CD4-positive, alpha-beta T cell treated with Interleukin-6 for 4 hours (primary cell): ENCODE measurements at places on chromosomes 7 and 10.
A peak's percentile ranks its signal among the peaks of the same experiment; 100 is the strongest.

GRCh38 chr7:105648561-105649401 lies 67.5 kb upstream of the EFCAB10 start:
- no peak for DNase-seq

DNA sequence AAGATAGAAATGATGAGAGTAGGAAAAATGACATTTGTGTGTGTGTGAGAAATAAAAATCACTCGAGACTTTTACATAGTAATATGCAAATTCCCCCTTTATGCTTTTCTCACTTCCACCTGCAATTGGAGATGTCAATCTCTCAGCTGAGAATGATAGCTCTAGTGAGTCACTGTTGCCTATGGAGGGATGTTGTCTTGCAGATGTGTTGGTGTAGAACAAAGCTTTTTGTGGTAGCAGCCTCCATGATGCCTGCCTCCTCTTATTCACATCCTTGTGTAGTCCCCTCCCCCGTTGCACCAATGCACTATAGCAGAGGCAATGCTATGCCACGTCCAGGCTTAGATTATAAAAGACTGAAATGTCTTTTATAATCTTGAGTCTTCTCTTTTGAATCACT lies 33.8 kb downstream of the SPAG6 start:
- no peak for DNase-seq

GRCh38 chr7:79245623-79246249 lies 207.7 kb downstream of the MAGI2 start:
- no peak for DNase-seq

- DNase-seq, result peak; percentile 73
Observed at GRCh38 chr10:97210543-97210960, 24.8 kb upstream of the SLIT1 start.

DNA sequence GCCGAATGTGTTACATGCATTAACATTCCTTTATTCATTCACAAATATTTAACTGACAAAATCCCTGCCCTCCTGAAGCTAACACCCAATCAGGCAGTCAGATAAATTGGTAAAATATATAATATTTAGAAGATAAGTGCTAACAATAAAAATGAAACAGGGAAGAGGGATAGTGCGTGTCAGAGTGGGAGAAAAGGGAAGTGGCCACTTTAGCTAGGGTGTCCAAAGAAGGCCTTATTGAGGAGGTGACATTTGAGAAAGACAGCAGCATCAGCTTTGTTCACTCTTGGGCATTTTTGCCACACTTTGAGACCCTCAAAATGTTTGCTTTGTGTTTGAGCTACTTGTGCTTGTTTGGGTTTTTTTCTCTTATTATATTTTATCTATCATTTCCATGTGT lies 317.8 kb downstream of the SNX13 start:
- DNase-seq, result no peak

DNA sequence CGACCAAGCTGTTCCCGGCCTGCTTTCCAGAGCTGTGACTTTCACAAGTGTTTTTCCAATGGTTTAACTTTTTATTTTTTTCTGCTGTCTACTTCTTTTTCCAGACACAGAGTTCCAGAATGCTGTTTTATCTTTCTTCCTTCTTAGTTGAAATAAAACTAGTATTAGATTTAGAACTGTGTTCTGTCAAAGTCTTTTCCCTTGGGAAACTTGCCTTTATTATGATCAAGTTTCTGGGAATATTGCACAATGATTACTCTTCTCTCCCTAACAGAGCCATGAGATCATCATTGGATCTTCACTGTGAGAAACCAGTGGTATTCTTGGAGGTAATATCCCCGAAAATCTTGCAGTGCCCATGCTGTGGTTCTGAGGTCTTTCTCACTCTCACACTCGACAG lies 104.9 kb upstream of the KCND2 start:
- no peak for DNase-seq

- no peak for DNase-seq
Observed at GRCh38 chr10:127372361-127372760, 176.0 kb upstream of the INSYN2A start.

DNA sequence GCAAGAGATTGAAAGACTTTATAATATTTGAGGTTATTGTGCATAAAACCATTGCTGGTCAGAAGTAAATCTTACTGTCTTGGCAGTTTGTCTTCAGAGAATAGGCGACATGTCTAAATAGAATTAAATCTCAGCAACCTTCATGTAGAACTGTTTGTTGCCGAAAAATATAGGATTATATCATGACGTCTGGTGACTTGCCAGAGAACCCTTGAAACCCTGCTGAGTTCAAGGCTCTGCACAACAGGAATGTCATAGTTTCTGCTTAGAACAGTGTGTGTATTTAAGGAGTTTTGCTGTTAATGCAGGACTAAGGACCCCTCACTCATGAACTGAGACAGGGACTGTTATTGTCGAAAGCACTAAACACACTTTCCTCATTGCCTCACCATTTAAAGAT lies 206.4 kb upstream of the ETV1 start:
- no peak for DNase-seq

- DNase-seq, result no peak
Observed at GRCh38 chr10:43355749-43356371, 15.6 kb upstream of the FXYD4 start.

GRCh38 chr10:6580279-6581029 lies 378 bp upstream of the PRKCQ start:
- peak; percentile 89 for DNase-seq

GRCh38 chr10:6254201-6254600 lies 51.5 kb downstream of the PFKFB3 start:
- no peak for DNase-seq

GRCh38 chr7:162632-163297 lies 29.6 kb upstream of the FAM20C start:
- no peak for DNase-seq

- DNase-seq, result no peak
Observed at GRCh38 chr7:55336540-55336939, 28.6 kb upstream of the LANCL2 start.

DNA sequence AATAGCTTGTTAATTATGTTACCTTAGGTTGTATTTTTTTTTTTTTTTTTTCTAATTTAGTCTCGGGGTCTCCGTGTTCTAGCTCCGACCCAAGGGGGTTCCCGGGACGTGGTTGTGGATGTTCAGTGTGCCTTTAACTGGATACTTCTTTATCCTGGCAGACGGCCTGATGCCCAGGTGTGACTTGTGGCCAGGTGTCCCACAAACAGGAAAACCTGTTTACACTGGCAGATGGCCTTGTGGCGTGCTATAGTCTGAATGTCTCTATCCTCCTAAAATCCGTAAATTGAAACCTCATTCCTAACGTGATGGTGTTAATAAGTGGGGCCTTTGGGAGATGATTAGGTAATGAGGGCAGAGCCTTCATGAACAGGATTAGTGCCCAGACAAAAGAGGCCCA lies 546.4 kb upstream of the C7orf33 start:
- DNase-seq, result no peak

DNA sequence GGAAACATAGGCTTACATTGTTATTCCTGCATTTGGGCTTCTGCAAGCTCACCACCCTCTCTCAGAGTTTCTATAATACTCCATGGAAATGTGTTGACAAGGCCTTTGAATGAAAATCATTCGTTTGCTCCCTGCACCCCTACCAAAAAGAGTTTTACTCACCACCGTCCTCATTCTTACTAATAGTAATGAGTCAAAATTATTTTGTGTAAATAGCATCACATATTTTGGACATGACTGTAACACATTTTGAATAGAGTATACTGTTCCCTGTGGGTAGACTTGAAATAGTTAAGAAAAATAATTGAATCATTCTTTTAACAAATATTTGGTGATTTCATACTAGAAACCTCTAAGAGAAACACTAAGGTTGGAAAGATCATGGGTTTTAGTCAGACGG lies 84.6 kb downstream of the AKAP9 start:
- DNase-seq, result no peak

- DNase-seq, result no peak
Observed at GRCh38 chr10:101726115-101726387, 31.1 kb upstream of the FBXW4 start.

DNA sequence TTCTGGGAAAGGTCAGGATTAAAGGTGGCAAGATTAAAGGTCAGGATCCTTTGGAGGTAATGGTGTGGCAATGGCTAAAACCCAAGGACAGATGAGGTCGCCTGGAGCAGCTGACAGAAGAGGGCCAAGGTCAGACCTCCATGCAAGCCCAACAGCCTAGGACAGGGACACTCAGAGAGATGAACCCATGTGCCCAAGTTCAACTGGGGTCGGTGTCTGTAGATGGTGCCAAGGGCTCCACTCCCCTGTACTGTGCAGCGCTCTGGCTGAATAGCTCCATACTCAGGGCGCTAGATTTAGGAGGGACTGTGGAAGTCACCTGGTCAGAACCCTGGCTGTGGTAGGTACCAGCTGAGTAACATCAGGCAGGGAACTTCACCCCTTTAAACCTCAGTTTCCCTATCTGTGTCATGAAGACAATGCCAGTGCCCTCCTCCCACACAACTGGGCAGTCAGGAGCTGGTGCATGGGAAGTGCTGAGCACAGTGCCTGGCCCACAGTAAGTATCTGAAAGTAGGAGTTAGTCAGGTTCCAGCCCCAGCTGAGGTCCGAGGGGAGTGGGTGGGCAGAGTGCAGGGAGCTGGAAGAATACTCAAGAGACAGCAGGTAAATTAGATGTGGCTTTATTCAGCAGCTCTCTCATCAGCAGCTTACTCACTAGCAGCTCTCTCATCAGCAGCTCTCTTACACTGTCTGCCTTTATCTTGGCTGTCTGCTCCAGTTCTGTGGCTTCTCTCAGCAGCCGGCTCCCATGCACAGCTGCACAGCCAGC lies 327.1 kb downstream of the GLRX3 start:
- DNase-seq, result no peak

- DNase-seq, result no peak
Observed at GRCh38 chr10:71204746-71205145, 7.6 kb upstream of the UNC5B start.

DNA sequence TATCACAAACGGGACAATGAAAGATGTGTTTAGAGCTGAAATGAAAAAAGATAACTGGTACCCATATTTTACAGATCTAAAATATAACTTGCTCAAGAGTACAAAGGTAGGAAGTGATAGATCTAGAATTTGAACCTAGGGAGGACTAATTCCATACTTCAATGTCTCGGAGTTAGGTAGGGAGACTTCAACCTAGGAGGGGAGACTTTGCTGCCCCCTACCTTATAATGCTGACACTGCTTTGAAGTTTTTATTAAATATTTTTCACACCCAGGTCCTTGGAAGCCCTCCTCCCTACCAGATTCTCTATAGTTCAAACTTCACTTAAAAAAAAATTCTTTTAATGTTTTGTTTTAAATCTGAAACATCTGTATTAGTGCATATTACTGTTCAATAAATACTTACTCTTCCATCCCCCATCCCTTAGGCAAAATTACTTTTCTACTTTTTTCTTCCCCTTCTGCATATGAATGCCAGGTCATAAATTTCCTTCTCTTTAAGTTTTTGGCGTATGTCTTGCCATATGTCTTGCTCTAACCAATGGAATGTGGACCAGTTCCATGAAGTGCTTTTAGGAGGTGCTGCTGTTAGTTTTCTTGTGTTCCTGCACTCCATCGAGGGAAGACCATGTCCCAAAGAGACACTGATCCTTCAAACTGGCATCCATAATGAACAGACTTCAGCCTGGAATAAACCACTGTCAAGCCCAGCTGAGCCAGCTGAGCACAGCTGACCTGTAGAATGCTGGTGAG lies 57.8 kb downstream of the MICU1 start:
- DNase-seq, result no peak

GRCh38 chr10:22593026-22593425 lies 121.4 kb downstream of the PIP4K2A start:
- no peak for DNase-seq

DNA sequence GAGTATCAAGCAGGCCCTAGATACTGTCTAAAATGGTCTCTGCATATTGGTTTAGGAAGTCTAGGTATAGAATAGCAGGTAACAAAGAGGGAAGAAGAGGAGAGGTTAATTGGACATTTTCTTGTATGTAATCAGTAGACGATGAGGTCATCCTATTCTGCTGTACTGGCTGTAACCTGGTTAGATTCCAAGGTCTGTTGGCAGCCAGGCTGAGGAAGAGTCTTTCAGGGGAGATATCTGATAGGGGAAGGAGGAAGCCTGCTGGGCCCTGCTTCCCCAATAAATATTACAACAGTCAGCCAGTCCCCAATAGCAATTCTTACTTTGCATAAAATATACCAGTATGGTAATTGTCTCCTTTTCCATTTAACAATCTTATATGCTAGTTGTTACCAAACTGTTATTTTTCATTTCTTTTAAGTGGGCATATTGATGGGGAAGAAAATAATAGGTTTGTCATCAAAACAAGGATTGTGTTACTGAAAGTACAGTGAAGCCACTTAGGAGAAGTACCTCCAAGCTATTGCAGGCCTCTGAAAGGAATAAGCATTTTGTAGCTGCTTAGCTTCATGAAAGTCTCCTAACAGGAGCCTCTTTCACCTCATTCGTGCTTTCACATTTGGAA lies 186.4 kb downstream of the LRRC4 start:
- DNase-seq, result no peak

GRCh38 chr7:141324870-141325269 lies 226.3 kb upstream of the AGK start:
- DNase-seq, result no peak

- no peak for DNase-seq
Observed at GRCh38 chr7:18890885-18891621, 226.4 kb downstream of the TWIST1 start.
